ENCODE measurements at places on chromosomes 11 and 22.
A peak's percentile ranks its signal among the peaks of the same experiment; 100 is the strongest.

DNA sequence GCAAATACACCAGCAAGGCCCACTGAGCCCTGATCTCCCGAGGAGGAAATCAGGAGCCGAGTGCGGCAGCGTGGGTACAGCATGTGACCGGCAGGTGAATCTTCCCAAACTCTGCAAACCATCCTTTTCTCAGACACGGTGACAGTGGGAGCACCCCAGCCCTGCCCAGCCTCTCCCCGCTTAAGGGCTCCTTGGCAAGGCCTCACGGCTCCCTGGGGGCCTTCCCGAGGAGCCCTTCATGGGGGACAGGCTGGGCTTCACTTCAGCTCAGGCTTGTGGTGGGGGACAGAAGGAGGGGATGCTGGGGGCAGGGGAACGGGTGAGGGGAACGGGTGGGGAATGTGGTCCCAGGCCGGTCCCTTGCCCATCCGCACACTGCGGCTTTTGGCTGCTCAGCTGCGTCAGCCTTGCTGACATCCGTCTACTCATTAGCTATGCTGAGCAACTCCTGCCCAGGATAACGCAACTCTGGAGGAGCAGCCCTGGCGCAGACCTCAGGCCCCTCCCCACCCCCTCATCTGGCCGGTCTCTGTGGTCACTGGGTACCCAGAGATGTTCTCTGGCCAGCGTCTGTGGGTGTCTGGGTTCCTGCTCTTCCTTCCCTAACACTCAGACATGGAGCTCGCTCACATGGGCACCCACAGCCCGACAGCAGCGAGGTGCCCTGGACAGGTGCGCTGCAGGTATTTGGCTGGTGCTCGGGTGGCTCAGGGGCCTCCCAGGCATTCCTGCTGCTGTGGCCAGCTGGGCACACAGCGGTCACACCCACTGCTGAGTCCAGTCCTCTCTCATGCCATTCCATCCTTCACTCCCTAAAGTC lies 22.0 kb upstream of the TTLL12 start:
- DNase-seq = no peak

DNA sequence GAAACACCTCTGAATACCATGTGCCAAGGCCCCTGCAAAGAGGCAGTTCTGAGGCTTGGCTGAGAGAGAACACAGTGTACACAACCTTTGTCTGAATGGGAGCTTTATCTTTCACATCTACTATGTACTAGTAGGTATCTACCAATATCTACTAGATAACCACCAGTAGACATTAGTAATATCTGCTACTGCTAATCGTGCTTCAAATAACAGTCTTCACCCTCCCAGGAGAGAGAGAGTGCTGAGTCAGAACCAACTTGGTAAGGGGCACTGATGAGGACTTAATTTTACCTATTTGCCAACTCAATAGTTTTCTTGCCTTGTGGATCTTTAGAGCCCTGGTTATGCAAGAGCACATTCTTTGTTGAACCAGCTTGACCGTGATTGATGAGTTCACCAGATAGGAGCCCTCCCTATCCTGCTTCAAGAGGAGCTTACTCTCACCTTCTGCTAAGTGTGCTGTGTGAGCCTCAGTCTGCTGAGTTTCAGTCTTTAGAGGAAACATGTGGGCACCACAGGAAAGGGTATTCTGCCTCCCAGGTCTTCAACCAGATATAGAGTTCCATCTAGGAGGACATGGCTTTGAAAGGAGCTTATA lies 967.5 kb downstream of the NTM start:
- DNase-seq = no peak

- DNase-seq = no peak
Measured at GRCh38 chr22:44272401-44272771, 40.4 kb downstream of the SHISAL1 start.

- DNase-seq = no peak
Measured at GRCh38 chr11:10243896-10244575, 50.0 kb downstream of the SBF2 start.

GRCh38 chr22:40107244-40107643 lies 70.5 kb upstream of the TNRC6B start:
- DNase-seq = peak; percentile 51

- DNase-seq = no peak
Measured at GRCh38 chr11:5553343-5553742, 5.0 kb upstream of the OR52H1 start.

GRCh38 chr22:24995649-24996180 lies 43.2 kb downstream of the KIAA1671 start:
- DNase-seq = no peak

- no peak for DNase-seq
Measured at GRCh38 chr22:27278946-27279345, 522.6 kb downstream of the MN1 start.

GRCh38 chr11:57762235-57762861 lies 746 bp downstream of the CTNND1 start:
- DNase-seq = no peak

DNA sequence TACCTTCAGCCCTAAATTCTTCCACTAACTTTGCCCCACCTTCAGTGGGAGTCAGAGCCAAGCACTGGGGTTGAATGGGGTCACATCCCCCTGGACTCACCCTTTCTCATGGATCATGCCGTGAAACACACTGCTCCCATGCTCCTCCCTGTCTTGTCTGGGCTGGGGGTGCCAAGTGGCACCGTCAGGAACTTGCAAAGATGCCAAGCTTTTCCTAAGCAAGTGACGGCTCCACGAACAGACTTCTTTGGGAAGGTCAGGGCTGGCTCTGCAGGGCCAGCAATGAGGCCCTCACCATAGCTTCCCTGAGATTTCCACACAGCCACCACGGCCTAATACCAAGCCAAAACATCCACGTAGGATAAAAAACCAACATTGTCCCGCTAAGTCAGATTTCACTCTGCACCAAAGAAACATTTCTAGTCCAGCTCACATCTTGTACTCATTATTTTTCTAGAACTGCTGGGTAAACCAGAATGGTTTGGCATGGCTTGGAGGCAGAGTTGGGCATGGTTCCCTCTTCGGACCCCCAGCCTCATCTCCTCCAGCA lies 76.5 kb downstream of the NAT10 start:
- no peak for DNase-seq

GRCh38 chr11:132704781-132705375 lies 827.4 kb downstream of the OPCML start:
- no peak for DNase-seq

DNA sequence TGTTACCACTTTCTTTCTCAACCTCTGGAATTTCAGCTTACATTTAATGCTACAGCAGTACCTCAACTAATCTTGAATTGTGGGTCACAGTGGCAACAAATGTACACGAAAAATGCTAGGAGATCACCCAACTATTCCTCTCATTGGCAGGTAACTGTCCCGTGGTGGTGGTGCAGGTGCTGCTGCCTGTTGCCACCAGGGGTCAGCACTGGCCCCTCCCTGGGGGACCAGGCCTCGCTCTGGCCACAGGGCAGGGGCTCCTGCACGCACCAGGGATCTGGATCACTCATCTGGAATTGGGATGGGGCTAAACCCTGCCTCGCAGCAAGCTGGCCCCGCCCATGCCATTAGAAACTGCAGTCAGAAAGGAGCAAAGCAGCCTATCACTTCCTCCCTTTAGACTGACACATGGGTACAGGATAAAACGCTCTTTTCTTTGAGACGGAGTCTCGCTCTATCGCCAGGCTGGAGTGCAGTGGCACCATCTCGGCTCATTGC lies 6.9 kb upstream of the POLDIP3 start:
- DNase-seq = peak; percentile 53

- peak; percentile 10 for DNase-seq
Measured at GRCh38 chr11:128603752-128604414, 16.5 kb upstream of the ETS1 start.

- DNase-seq = no peak
Measured at GRCh38 chr11:10298342-10298741, 4.3 kb upstream of the SBF2 start.

- no peak for DNase-seq
Measured at GRCh38 chr22:30946354-30946753, 22.2 kb downstream of the MORC2 start.

DNA sequence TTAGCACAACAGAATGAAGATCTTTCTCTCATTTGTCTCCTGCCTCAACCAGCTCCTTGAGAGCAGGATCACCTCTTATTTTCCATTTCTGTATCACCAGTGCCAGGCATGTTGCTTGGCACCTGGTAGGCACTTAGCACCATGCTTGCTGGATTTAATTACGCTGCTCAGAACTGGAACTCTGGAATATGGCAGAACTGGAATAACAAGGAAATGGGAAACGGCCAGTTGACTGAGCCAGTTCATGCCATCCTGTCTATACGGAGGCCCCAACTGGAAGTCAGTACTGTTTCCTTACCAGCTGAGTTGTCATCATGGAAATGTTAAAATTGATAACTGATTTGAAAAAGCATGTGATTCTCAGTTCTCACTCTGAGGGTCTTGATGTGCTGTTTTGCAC lies 69.5 kb upstream of the YWHAH start:
- no peak for DNase-seq

- DNase-seq = no peak
Measured at GRCh38 chr11:35997902-35998520, 54.1 kb downstream of the LDLRAD3 start.

DNA sequence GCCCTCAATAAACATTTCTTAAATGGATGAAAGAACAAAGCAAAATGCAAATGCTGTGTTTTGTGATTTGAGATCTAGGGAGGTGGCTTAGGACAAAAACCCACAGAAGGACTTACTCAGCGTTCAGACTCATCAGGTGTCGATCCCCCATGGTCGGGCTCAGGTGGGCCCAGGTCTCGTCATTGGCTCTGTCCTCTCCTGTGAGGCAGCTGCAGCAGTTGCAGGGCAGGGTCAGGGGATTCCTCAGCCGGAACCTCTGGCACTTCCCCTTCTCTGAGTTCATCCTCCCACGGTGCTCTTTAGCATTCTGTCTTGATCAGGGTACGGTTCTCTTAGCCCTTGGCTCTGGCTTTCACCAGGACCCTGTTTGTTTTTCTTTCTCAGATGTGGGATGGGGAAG lies 14.0 kb upstream of the ACR start:
- no peak for DNase-seq

DNA sequence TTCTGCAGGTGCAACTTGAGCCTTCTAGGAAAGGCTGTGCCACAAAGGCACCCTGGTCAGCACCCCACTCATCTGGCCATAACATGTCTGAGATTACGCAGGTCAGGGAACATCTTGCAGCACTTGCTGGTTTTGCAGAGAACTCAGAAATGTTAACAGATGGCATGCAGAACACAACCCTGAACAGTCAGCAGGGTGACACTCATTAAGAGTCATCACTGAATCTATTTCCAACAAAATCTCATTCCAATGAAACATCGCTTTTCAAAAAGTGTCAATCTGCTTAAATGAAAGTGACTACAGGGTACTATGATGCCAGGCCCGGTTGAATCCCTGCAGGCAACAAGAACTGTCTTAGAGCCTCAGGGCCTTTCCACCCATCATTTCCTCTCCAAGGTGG lies 369.8 kb upstream of the CCDC90B start:
- no peak for DNase-seq

- peak; percentile 23 for DNase-seq
Measured at GRCh38 chr22:30743257-30744020, 48.8 kb downstream of the OSBP2 start.

DNA sequence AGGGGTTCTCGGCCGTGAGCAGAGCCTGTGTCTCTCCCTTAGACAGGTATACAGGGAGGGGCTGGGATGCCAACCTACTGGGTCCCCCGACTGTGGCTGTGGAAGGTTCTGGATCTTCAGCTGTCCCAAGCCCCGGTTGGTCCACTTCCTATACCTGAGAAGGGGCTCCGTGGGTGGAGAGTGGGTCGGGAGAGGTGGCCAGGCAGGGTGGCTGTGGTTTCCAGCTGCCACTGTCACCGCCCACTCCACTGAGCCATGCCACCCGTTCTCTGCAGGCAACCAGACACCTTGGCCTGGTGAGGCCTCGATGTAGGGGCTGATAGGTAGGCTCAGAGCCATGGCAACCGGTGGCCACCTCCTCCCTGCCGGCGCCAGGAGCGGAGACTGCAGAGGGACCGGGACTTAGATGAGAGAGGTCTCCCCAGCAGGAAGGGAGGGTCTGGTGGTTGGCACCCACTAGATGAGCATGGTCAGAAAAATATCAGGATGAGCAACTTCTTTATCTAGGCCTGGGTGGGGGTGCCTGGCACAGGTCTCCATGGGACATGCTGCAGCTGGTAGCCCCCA lies 53.8 kb downstream of the TRIOBP start:
- DNase-seq = no peak

All from CD4-positive, alpha-beta T cell treated with Interferon alpha-2 for 1 hour (primary cell).